Panc1 (cell line): ENCODE measurements at places on chromosomes 13 and 19.

GRCh38 chr19:18476507-18477041, 38.6 kb upstream of the ISYNA1 start:
- DNase-seq = no peak
- H3K36me3 ChIP-seq = no peaks in the 10 kb centered on the region
- H3K27ac ChIP-seq = no peak overlapping the region; the same call in 1 of the 2 replicates
- H3K4me1 ChIP-seq = peaks cover 21% of the 10 kb centered on the region

- no peak overlapping the region for H3K4me3 ChIP-seq
- no peaks in the 10 kb centered on the region for H3K36me3 ChIP-seq
- H3K27me3 ChIP-seq = no peaks in the 10 kb centered on the region
- no peak overlapping the region for H3K27ac ChIP-seq
- H3K4me1 ChIP-seq = no peaks in the 10 kb centered on the region
- DNase-seq = no peak
These were observed 40.5 kb downstream of the GATAD2A start for GRCh38 chr19:19445911-19446361.

DNA sequence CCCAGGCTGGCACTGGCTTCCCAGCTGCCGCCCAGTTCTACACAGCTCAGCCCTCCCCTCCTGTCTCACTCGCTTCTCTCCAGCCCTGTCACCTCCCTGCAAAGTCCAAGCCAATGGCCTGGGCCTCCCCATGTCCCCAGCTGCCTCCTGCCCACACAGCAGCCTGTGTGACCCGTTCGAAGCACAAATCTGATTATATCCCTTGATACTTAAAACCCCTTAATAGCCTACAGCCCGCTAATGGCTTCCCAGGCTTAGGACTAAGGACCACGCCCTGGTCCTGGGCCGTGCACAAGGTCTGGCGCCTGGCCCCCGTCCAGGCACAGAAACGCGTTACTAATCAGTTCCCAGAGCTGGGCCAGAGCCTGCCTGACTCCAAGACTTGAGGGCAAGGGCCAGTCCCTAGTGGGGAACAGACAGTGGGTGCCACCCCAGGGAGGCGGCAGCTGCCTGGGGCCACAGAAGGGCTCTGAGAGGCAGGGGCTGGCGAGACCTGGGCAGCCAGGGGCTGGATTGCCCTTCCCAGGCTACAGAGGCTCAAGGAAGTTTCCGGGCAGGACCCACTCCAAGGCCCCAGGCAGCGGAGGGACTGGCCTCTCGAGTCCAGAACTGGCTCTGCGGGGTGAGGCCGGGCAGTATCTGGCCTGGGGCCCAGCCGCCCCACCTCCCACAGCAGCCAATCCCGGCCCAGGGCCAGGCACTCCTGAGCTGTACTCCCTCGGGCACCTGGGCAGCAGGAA, 10.4 kb downstream of the XAB2 start:
- H3K4me3 ChIP-seq = no peak overlapping the region
- no peak for DNase-seq
- H3K36me3 ChIP-seq = no peaks in the 10 kb centered on the region
- H3K4me1 ChIP-seq = no peaks in the 10 kb centered on the region
- H3K27me3 ChIP-seq = no peaks in the 10 kb centered on the region

GRCh38 chr19:42469311-42470235, 26.8 kb upstream of the CXCL17 start:
- no peaks in the 10 kb centered on the region for H3K27me3 ChIP-seq
- no peak overlapping the region for H3K27ac ChIP-seq
- no peaks in the 10 kb centered on the region for H3K36me3 ChIP-seq
- H3K4me1 ChIP-seq = 0 out of 2 replicates have a peak, but pooled peaks cover 2% of the 10 kb centered on the region

DNA sequence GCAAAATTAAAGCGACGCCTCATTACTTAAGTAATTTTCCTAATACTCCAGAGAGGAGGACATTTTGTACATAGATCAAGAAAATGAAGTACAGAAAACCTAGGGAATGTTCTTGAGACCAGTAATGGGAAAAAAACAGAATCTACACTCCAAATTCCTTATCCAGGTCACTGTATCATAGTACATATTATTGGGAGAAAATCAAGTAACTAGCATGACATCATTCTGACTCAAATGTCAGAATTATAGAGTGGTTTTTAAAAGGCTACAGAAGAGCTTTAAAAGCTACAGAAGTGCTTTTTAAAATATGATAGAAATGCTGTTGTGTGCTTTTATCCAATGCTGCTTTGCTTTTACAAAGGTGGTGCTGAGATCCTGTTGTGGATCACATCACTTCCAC, 86.3 kb upstream of the SLC15A1 start:
- H3K4me1 ChIP-seq = no peaks in the 10 kb centered on the region
- DNase-seq = no peak
- H3K27me3 ChIP-seq = no peaks in the 10 kb centered on the region
- H3K27ac ChIP-seq = no peak overlapping the region

GRCh38 chr13:63902141-63902540, 2486.5 kb upstream of the PCDH20 start:
- H3K36me3 ChIP-seq = no peaks in the 10 kb centered on the region
- no peaks in the 10 kb centered on the region for H3K27me3 ChIP-seq
- H3K27ac ChIP-seq = no peak overlapping the region
- H3K4me1 ChIP-seq = no peaks in the 10 kb centered on the region
- DNase-seq = no peak

GRCh38 chr19:39270036-39270871, 2.1 kb downstream of the IFNL2 start:
- no peaks in the 10 kb centered on the region for H3K4me1 ChIP-seq
- no peak overlapping the region for H3K4me3 ChIP-seq
- no peaks in the 10 kb centered on the region for H3K27me3 ChIP-seq
- H3K27ac ChIP-seq = no peak overlapping the region
- no peaks in the 10 kb centered on the region for H3K36me3 ChIP-seq

GRCh38 chr19:9848762-9849161, 13.6 kb downstream of the PIN1 start:
- no peaks in the 10 kb centered on the region for H3K4me1 ChIP-seq
- no peaks in the 10 kb centered on the region for H3K36me3 ChIP-seq
- no peak for DNase-seq
- no peak overlapping the region for H3K27ac ChIP-seq

DNA sequence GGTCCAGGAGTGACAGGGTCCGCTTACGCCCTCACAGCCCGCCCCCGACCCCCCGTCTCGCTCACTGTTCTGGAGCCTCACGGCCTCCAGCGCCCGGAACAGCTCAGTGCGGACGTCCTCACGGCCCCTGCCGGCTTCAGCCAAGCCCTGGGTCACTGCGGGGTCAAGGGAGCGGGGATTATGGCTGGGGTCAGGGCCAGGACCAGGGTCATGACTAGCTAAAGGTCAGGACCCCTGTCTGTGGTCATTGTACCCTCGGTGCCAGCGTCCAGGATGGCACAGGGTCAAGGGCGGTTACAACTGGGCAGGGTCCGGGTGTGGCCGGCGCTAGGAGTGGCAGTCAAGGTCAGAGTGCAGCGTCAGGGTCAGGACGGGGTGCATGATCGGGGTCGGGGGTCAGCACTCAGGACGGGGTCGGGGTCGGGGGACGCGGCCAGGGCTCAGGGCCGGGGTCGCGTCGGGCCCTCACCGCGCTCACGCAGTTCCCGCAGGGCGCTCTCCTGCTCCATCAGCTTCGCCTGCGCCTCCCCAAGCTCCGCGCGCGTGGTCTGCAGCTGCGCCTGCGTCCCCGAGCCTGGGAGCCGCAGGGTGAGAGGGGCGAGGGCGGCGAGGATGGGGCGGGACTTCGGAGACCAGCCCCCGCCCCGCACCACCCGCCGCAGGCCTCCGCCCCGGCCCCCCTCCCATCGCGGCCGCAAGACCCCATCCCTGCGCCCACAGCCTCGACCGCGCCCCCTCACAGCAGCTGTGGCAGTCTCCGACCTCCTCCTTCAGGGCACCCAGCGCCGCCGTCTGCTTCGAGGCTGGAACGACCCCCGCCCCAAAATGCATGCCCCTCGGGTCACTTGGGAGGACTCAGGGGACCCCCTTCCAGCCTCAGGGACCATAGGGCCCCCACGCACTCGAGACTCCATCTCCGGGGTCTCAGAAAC, 1.4 kb downstream of the CLEC4G start:
- H3K27ac ChIP-seq = no peak overlapping the region
- H3K4me1 ChIP-seq = no peaks in the 10 kb centered on the region
- DNase-seq = no peak
- no peak overlapping the region for H3K4me3 ChIP-seq
- no peaks in the 10 kb centered on the region for H3K36me3 ChIP-seq

DNA sequence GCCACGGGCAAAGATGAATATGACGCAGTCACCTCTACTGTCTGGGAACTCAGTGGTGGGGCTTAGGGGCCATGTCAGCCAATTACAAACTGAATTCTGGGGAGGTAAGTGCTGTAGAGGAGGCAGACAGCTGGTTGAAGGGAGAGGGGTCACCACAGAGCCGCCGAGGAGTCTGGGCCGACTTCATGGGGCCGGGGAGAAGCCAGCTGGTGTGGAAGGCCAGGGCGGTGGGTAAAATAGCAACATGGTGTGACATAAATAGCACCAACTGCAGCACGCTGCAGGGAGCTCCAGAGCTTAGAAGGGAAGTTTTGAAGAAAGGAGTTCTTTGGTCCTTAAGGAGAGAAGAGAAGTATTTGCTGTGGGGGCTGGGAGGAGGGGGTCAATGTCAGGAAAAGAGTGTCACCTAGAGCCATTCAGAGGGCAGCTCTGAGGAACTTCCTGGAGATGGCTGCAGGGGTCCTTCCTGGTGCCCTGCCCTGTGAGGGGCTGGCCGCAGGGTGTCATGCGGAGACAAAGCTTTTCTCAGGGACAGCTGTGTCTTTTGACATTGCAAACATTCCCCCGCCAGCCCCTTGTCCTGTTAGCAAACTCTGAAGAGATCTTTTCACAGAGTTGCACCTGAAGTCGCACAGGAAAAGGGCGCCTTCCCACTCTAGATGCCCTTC, 6.4 kb downstream of the METTL21C start:
- no peak overlapping the region for H3K4me3 ChIP-seq
- no peaks in the 10 kb centered on the region for H3K36me3 ChIP-seq
- no peaks in the 10 kb centered on the region for H3K4me1 ChIP-seq
- no peak overlapping the region for H3K27ac ChIP-seq
- H3K27me3 ChIP-seq = no peaks in the 10 kb centered on the region

GRCh38 chr19:13411899-13412298, 94.4 kb downstream of the CACNA1A start:
- no peaks in the 10 kb centered on the region for H3K36me3 ChIP-seq
- no peak overlapping the region for H3K4me3 ChIP-seq
- DNase-seq = no peak
- no peaks in the 10 kb centered on the region for H3K27me3 ChIP-seq
- no peak overlapping the region for H3K27ac ChIP-seq

- no peak for DNase-seq
- no peaks in the 10 kb centered on the region for H3K36me3 ChIP-seq
- H3K4me1 ChIP-seq = peaks cover 50% of the 10 kb centered on the region
- H3K27me3 ChIP-seq = no peaks in the 10 kb centered on the region
These were observed 2.1 kb downstream of the RASA3 start for GRCh38 chr13:114130131-114130836.

- no peaks in the 10 kb centered on the region for H3K4me1 ChIP-seq
- H3K27ac ChIP-seq = no peak overlapping the region
These were observed 4.7 kb upstream of the METTL21C start for GRCh38 chr13:102699504-102699903.

- H3K4me3 ChIP-seq = no peak overlapping the region
- DNase-seq = no peak
- no peaks in the 10 kb centered on the region for H3K27me3 ChIP-seq
- H3K27ac ChIP-seq = no peak overlapping the region
- peaks cover 5% of the 10 kb centered on the region; the same call in 1 of the 2 replicates for H3K4me1 ChIP-seq
These were observed 4.5 kb downstream of the FAM174C start for GRCh38 chr19:1279782-1280341.

- no peaks in the 10 kb centered on the region for H3K4me1 ChIP-seq
- no peak overlapping the region for H3K27ac ChIP-seq
- no peaks in the 10 kb centered on the region for H3K27me3 ChIP-seq
- H3K36me3 ChIP-seq = no peaks in the 10 kb centered on the region
- no peak overlapping the region for H3K4me3 ChIP-seq
These were observed 117.4 kb upstream of the WASF3 start for GRCh38 chr13:26440111-26440510.

DNA sequence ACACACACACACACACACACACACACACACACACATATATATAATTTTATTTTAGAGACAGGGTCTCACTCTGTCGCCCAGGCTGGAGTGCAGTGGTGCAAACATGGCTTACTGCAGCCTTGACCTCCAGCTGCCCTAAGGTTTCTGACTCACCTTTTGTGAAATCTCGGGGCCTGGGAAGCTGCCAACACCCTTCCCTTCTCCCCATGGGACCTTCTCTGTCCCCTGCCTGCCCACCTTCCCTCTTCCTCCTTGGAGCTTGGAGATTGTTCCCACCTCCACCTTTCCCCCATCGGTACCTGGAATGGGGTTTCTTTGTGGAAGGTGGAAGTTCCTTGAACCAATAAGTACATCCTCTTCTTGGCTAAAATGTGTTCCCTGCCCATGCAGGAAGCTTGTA, 6.3 kb downstream of the ARRDC5 start:
- H3K4me1 ChIP-seq = peaks cover 4% of the 10 kb centered on the region
- H3K27ac ChIP-seq = no peak overlapping the region
- no peak overlapping the region for H3K4me3 ChIP-seq
- no peaks in the 10 kb centered on the region for H3K27me3 ChIP-seq
- no peak for DNase-seq

- H3K4me3 ChIP-seq = peak overlapping the region; percentile 82
- H3K27ac ChIP-seq = peak overlapping the region; percentile 99
- H3K36me3 ChIP-seq = peaks cover 9% of the 10 kb centered on the region
- DNase-seq = no peak
- H3K27me3 ChIP-seq = no peaks in the 10 kb centered on the region
- H3K4me1 ChIP-seq = peaks cover 31% of the 10 kb centered on the region
These were observed 2.7 kb upstream of the HNRNPL start for GRCh38 chr19:38852231-38853044.

- H3K4me3 ChIP-seq = no peak overlapping the region
- H3K27ac ChIP-seq = no peak overlapping the region
- H3K27me3 ChIP-seq = no peaks in the 10 kb centered on the region
- no peaks in the 10 kb centered on the region for H3K36me3 ChIP-seq
- no peak for DNase-seq
- no peaks in the 10 kb centered on the region for H3K4me1 ChIP-seq
These were observed 118.7 kb upstream of the SOX1 start for GRCh38 chr13:111948281-111948680.

- H3K4me3 ChIP-seq = no peak overlapping the region
- DNase-seq = no peak
- H3K36me3 ChIP-seq = no peaks in the 10 kb centered on the region
- H3K27ac ChIP-seq = no peak overlapping the region
These were observed 10.2 kb downstream of the UTP14C start for GRCh38 chr13:52034616-52035226.
